Body of pancreas (tissue), 4 donors: ENCODE measurements at places on chromosomes 16 and 17. TPM values are rescaled to one million over a fixed set of nuclear protein-coding genes. Genes with fewer than 3 reads are reported as not detected.

- DNase-seq: no peak
Observed at GRCh38 chr16:4850211-4850610, 2.9 kb downstream of the UBN1 start.

- DNase-seq: no peak
Observed at GRCh38 chr17:48812001-48812400, 5.0 kb downstream of the TTLL6 start.

SEPTIN12 gene
- total RNA-seq: not detected

DNA sequence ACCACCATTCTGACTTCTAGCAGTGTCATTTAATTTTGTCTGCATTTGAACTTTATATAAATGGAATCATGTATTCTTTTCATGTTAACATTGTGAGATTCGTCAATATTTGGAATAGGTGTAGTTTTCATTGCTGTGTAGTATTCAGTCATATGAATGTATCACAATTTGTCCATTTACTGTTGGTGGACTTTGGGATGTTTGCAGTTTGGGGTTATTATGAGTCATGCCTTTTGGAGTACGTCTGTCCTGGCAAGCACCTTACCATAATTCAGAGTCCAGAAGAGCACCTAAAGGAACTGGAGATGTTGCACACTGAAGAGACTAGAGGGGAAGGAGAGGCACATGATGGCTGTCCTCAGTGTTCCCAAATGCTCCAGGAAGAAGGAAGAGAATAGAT is 3.1 kb upstream of the PHKG2 start:
- no peak for DNase-seq

NLE1 gene
- total RNA-seq: 12.9 TPM

- no peak for DNase-seq
Observed at GRCh38 chr16:79036541-79036940, 564.0 kb downstream of the MAF start.

DNA sequence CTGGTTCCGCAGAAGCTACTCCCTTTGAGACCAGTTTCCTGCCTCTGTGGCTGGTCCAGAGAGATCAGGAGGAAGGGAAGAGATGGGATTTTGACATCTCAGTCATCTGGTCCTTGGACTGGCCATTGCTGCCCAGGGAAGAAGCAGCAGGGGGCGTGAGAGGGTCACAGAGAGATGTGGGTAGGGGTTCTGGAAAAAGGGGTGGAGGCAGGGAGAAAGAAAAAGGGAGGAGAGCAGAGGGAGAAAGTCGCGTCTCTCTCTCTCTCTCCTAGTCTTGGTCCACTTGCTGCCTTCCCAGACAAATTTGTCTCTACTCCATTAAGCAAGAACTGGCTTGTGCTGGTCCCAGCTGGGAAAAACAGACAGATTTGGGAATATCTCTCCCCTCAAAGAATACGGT is 4.4 kb downstream of the SHBG start:
- DNase-seq: peak; percentile 34

CSH2 gene
- total RNA-seq: not detected

GRCh38 chr16:68910051-68910450 is 66.7 kb downstream of the TANGO6 start:
- peak; percentile 84 for DNase-seq

FAM171A2 gene
- total RNA-seq: 2.9 TPM

GRCh38 chr17:72822358-72823023 is 270.0 kb downstream of the SLC39A11 start:
- DNase-seq: no peak

DNA sequence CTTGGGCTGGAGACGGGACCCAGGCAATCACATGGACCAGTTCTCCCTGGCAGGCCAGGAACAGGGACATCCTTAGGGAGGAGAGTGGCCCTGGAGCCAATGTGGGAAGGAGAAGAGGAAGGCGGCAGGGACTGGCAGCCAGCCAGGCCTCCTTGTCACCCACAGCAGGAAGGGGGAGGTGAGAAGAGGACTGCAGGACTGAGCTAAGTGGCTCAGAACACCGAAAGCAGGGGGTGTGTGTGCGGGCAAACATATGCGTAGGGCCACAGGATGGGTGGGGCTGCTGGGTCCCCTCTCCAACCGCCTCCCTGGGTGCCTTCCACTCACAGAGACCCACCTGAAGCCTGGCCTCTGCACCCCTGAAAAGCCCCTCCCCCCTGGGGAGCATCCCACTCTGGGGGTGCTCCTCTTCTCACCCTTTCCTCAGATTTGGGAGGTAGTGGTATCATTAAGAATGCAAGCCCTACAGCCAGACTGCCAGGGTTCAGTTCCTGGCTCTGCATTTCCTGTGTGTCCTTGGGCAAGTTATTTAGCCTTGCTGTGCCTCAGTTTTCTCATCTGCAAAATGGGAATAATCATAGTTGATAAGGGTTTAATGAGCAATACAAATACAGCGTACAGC is 8.1 kb downstream of the PNMT start:
- peak; percentile 46 for DNase-seq

GRCh38 chr17:9381068-9381467 is 194.6 kb downstream of the STX8 start:
- DNase-seq: no peak

DNA sequence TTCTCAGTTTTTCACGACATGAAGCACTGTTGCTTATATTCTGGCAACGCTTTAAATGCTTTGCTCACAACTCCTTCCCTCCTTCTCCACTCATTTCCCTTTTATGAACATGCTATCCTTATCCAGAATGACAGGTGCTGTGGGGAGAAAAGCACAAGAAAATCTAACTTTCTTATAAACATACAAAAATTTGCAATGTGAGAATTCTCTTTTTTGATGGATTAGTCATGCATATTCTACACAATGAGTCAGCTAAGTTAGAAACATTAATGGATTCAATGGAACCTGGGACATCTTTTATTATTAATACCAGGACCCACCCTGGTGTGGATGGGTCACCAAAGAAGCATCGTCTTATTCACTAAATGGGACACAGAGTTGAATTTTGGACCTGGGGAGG is 234.6 kb upstream of the CDH5 start:
- no peak for DNase-seq

- DNase-seq: no peak
Observed at GRCh38 chr17:75684249-75684648, 17.1 kb downstream of the SAP30BP start.

MT1M gene
- 112 TPM for total RNA-seq

TPSB2 gene
- 21.8 TPM for total RNA-seq

DNA sequence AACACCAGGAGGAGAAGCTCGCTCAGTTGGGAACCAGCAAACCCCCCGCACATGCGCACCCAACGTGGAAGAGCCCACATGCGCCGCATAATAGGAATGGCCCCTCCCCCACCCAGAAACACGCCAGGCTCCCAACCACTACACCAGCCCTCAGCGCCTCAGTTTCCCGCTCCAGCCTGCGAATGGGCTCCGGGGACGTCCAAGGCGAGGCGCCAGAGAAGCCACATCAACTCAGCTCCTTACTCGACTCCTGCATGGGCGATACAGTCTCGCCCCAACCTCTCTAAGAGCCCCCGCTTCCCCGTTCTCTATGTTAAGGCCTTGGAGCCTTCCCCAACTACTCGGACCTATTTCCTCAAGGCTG is 504 bp downstream of the SRSF1 start:
- peak; percentile 74 for DNase-seq

ABCC12 gene
- total RNA-seq: not detected

DNA sequence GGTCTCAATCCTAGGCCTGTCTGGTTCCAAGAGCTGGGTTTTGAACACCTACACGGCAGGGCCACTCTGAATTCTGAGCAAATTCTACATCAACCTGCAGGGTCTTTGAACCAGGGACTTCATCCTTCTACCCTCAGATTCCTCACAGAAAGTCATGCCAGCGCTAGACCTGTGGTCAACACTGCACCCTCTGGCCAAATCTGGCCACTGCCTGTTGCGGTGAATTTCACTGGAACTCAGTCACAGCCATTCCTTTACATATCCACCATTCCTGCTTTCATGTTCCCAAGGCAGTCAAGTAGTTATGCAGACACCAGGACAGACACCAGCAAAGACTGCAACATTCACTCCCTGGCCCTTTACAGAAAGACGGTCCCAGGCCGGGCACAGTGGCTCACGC is 144.6 kb downstream of the C16orf95 start:
- DNase-seq: no peak

BLTP2 gene
- 70.8 TPM for total RNA-seq

- peak; percentile 88 for DNase-seq
Observed at GRCh38 chr17:72477491-72477890, 356.7 kb downstream of the SOX9 start.

GRCh38 chr17:42025936-42026335 is 6.0 kb downstream of the NKIRAS2 start:
- no peak for DNase-seq

PDE6G gene
- not detected for total RNA-seq

DNA sequence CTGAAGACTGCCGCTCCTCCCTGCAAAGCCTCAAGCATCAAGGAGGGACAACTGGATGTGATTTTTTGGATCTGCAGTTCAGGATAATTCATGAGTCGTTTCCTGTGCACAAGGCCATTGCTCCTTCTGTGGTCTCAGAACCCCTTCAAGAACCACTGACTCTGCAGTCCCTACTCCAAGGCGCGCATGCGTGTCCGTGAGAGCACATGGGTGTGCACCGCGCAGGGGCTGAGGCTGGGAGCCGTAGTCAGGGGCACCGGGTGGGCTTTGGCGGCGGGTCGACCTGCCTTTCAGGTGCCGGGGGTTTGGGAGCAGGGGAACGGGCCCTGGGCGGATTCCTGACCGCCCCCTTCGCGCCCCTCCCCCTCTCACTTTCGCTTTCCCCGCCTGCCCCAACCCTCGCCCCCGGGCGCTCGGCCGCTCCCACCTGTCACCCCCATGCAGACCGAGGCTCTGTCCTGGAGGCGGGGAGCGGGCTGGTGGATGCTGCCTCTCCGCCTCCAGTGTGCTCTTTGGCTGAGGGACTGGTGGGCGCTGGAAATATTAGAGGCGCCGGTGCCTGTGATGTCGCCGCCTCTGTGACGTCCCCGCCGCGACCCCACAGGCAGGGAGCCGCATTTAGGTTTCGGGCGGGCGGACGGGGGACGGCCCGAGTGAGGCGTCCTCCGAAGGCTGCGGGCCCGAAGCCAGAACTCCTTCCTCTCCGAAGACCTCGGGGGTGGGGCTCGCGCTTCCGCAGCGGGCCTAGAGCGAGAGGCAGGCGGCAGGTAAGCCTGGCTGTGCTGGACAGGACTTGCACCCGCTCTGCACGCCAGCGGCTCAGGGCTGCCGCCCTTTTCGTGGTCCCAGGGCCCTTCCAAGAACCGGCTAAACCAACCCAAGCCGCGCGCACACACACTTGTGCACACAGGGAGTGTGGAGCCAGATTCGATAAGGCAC is at the start of gene SPATA32:
Gene SPATA32, minus strand, starts transcription at position 518 of the 939 bp plus-strand sequence. Its CDS starts 78 bp downstream, at position 440.
- DNase-seq: peak; percentile 50

- DNase-seq: peak; percentile 80
Observed at GRCh38 chr17:50087246-50087911, 7.8 kb upstream of the PDK2 start.

GRCh38 chr17:57034807-57035754 is 50.0 kb upstream of the AKAP1 start:
- DNase-seq: no peak

HID1 gene
- 164 TPM for total RNA-seq

DNA sequence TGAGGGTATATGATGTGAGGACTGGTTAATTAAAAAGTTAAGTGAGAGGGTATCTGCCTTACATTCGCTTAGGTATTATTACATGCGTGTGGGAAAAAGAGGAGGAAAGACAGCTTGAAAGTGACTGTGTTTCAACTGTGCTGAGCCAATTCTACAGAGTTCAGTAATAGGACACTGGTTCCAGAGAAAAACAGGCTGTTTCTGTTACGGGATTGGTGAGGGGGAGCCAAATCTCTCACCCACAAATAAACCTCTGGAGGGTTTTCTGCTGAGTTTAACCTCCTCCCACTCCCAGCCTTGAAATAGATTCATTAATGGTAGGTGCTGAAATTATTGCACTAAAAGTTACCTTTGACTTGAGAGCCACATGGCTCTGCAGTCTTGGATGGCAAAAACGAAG is 3.9 kb upstream of the KRT26 start:
- no peak for DNase-seq

DNA sequence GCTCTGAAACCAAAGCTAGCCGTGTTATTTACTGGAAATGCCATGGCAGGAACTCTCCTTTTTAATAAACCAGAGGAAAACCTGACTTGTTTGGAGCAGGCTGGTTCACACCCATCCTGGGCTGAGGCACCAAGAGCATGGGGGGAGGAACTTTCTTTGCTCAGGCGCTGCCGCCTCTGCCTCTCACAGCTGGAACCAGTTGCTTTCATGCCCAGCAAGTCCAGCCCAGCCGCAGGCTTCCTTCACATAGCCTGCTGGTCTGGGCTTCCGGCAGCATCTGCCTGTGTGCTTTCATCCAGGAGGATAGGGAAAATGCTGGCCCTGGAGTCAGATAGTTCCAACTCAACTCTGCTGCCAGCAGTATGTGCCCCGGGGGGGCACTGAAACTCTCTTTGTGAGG is 88.1 kb upstream of the ASIC2 start:
- DNase-seq: no peak

- no peak for DNase-seq
Observed at GRCh38 chr16:57758331-57759117, 23.0 kb downstream of the KATNB1 start.

DNA sequence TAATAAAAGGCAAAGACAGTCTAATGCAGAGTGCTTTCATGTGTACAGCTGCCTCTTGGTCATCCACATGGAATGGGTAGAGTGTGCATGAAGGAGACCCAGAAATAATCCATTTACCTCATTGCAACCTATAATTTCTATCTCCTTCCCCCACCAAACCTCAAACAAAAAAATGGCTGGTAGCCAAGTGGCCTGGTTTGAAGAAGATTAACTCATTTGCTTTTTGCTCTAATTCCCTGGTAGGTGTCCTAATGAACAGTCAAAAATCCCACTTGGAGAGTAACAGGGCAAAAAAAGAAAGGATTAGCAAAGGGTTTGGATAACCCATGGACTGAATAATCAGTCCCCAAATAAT is 13.0 kb upstream of the LYRM9 start:
- DNase-seq: no peak

DNA sequence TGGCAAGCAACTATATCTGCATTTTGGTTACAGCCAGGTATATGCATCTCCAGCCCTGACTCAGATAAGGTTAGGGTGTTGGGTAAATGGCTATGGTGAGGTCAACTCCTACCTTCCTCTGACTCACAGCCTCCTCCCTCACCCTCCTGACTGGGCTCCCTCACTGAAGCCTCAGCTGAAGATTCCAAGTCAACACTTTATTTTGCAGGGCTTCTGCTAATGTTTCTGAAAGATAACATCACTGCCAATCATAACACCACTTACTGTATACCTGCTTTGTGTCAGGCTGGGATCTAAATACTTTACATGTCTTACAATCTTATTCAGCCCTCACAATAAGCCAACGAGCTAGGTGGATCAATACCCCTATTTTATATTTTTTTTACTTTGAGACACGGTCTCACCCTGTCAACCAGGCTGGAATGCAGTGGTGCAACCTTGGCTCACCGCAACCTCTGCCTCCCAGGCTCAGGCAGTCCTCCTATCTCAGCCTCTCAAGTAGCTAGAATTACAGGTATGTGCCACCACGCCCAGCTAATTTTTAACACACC is 47.8 kb upstream of the GCSH start:
- no peak for DNase-seq

CTF1 gene
- 2.0 TPM for total RNA-seq

KRT28 gene
- total RNA-seq: not detected

TBC1D3E gene
- not detected for total RNA-seq

GRCh38 chr16:73323880-73324279 is 276.0 kb upstream of the ZFHX3 start:
- peak; percentile 14 for DNase-seq

- no peak for DNase-seq
Observed at GRCh38 chr16:24846548-24847357, 990 bp downstream of the SLC5A11 start.
